ENCODE measurements at places on chromosomes 13 and 19. TPM values are rescaled to one million over a fixed set of nuclear protein-coding genes. Genes with fewer than 3 reads are reported as not detected.
A peak's percentile ranks its signal among the peaks of the same experiment; 100 is the strongest.

- DNase-seq: no peak
Measured at GRCh38 chr13:100594731-100595130, 6.1 kb upstream of the GGACT start.

- DNase-seq: no peak
Measured at GRCh38 chr13:20401531-20401930, 124.1 kb downstream of the CRYL1 start.

- no peak for DNase-seq
Measured at GRCh38 chr19:10701955-10702525, 801 bp downstream of the QTRT1 start.

DNA sequence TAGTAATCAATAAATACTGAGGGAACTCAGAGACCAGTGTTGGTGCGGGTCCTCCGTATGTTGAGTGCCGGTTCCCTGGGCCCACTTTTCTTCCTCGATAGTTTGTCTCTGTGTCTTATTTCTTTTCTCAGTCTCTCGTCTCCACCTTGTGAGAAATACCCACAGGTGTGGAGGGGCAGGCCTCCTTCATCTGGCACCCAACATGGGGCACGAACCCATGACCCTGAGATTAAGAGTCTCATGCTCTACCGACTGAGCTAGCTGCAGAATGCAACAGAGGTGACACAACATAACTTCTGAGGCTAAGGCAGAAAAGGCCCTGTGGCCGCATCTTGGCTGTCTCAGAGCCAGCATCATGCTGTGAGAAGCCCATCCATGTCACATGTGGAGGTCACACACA is 5.3 kb upstream of the ZNF613 start:
- no peak for DNase-seq

DNA sequence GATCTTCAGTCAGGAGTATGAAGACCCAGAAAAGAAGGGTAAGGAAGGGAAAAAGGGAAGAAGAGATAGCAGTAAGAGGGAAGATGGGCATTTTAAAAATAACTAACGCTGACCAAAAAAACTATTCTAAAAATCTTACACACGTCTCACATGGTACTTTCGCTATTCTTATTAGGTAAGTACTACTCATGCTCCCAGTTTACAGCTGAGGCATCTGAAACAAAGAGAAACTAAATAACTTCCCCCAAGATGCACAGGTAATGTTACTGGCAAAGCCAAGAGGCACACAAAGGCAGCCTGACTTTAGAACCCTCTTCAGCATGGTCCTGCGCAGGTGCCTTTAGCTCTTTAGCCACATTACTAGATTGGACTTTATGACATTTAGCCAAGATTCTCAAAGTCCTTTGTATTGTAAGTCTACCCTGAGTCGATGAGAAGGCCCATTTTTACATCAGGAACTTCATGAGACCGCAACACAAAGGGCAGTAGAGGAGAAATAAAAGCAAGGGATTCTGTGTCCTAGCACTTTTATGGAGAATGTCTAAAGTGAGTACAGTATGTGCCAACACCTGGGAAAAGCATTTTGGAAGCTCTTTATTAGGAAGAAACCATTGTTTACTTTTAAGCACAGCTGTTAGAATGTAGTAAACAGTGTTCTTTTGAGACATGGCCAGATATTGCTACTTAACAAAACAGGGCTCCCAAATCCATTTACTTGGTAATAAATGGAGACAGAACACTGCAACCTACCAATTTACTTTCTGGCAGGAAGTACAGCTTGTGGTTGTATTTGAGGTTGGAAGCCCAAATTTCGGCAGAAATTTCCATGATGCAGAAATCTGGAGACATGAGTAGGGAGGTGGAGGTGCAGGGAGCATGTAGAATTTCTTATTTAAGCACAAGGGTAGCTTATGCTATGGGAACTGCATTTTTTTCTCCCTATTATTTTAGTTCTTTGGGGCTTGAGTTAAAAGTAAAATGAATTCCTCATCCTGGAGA is 250.7 kb downstream of the KCTD12 start:
- DNase-seq: no peak

- DNase-seq: no peak
Measured at GRCh38 chr13:48707405-48707804, 53.7 kb downstream of the CYSLTR2 start.

DNA sequence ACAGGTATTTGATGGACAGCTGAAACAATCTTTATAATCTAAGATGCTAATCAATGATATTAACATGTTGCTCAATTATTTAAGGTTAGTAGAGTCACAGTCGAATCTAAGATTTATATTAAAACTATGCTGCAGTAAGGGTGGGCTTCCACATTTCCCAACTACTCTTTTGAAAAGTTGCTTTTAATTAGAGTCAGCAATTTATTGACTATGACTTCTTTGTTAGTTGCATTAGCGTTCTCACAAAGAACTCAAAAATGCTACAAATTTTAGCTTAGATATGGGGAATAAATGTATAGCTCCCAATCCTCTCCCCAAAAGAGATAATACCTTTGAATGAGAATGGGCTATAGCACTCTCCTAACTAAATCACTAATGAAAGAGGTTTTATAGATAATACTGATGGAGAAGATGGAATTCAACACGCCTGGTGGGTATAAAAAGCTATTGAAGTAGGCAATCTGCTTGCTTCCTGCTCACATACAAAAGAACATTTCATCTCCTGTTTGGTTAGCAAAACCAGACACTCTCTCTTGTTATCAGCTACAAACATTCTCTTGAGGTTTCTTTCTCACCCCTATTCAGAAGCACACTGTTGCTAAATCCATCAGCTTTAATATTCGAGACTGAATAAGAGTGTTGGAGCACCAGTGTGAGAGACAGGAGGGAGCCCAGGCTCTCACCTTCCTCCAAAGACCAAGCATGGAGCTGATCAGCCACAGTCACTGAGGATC is 2.4 kb upstream of the FLT1 start:
- DNase-seq: no peak

- peak; percentile 47 for DNase-seq
Measured at GRCh38 chr13:45781553-45782326, 69.8 kb downstream of the SIAH3 start.

- DNase-seq: no peak
Measured at GRCh38 chr13:76131551-76131950, 495.4 kb downstream of the LMO7 start.

DNA sequence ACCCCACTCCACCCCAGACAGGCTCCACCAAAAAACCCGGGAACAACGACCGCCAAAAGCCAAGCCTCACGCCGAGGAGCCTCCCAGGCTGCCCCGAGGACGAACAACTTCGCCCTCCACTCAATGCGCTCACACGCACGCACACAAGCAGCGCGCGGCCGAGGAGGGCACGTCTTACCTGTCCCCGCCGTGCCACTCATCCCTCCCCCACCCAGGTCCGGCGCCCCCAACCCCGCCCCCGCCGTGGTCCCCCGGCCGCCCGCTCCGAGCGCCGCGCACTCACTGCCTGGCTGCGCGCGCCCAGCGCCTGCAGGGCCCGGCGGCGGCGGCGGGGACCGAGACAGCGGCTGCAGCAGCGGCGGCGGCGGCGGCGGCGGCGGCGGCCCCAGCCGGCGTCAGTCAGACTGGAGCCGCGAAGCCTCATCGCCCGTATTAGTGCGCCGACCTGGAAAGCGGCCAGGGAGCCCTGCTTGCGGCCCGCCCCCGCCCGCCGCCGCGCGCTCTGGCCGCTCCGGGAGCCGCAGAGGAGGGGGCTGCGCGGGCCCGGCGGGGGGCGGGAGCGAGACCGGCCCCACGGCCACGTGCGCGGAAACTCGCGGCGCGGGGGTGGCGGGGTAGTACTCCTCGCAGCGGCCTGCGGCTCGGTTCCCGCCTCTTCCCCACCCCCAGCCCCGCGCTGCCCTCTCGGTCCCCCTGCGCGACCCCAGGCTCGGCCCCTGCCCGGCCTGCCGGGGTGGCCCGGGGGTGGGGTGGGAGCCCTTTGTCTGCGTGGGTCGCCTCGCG is at the start of gene SMAD9:
Gene SMAD9 (minus strand): TSS at position 406 of the 783 bp plus-strand sequence. CDS start 40,549 bp downstream, outside the sequence.
- DNase-seq: peak; percentile 33

DNA sequence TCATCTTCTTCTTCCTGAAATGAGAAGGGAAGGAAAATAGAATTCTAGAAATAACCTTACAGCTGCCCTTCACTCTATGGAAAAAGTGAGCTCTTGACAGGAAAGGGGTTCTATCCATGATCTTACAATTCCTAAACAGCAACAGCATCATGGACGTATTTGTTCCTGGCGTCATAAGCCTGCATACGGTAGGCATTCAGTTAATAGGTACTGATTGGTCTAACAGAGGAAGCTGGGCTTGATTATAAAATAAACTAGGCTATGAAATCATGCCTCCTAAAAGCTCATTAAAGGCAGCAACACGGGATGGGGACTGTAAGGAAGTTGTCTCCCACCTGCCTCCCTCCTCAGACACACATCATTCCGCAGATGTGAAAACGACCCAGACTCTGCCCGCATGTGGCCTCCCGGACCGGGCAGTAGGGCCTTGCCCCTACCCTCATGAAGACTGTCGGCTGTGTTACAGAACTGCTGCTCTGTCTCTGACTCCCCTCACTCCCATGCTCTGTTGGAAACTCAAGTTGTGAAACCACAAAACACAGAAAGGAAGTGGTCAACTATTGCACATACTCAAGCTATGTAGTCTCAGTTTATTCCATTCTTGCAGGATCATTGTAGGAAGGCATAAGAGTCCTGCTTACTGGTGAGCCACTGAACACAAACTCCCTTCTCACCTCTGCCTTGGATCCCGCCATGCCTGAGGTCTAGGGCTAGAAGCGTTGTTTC is 129.8 kb downstream of the DLEU7 start:
- peak; percentile 83 for DNase-seq

- no peak for DNase-seq
Measured at GRCh38 chr19:23983406-23983805, 68.7 kb downstream of the ZNF726 start.

DNA sequence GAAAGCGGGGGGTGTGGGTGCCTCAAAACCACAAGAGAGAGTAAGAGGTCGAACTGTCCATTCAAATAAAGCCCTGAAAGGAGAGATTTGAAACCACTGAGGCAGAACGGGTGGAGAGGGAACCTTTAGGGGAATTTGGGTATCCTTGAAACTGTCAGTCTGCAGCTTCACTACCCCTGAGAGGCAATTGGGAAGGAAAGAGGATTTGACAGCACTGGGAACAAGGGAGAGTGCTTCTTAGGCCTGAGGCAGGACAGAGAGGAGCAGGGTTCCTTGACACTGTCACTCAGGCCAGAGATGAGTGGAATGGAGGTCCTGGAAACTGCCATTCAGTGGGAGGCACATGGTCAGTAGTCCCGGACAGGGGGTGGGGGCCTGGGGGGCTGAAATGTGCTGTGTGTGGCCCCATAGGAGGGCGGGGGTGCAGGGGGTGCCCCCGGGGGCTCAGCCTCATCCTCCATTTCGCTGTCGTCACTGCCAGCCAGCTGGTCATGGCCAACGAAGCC is 5.0 kb downstream of the GFY start:
- no peak for DNase-seq

DNA sequence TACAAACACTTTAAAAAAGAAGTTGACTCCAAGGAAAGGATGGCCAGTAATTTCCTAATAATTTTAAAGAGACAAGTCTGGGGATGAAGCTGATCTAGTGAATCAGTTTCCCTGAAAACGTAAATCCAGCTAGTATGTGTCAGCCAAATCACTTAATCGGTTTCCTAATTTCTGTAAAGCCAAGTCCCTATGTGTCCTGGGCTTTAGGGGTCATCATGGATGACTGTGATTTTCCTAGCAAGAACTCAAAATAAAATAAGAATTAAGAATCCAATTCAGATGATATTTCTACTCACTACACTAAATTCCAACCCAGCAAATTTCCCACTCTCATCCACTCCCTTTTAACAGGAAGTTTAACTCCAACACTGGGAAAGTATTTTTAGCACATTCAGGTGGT is 35.9 kb downstream of the ELF1 start:
- DNase-seq: no peak

GRCh38 chr19:12994701-12995595 is at the start of gene NFIX:
TSS of gene NFIX (plus strand) at chr19:12995475. CDS start at chr19:12995838, 363 bp downstream.
- peak; percentile 37 for DNase-seq

DNA sequence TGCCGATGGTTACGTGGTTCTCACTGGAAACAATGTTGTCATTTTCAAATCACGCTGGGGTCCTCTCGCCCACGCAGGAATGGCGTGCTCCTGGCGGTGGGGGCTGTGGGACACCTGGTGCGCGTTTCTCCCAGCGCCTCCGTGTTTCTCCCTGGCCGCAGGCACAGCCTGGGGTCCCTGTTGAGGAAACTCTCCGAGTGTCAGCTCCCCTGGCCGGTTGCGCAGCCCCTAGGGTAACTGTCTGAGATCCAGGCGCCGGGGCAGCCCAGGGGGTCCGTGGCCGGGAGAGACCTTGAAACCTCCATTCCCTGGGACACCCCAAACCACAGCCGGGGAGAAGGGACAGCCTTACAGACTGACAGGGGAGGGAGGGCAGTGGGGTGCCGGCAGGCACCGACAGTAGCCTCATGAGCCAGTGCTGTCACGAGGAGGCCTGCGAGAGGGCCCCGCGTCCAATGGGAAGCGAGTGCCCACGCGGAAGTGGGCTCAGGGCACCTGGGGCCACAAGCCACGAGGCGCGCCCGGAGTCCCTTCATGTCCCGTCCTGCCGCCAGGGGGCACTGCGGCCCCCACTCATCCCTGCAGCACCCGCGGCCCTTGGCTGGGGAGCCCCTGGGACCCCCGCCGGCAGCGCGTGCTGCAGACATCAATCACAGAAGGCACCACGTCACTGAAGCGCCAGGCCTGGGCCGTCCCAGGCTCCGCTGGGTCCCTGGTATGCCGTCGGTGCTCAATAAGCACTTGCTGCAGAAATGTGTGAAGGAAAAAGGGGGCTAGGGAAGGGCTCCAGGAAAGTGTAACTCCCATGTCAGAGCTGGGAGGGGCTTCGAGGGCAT is 9.5 kb downstream of the ADAMTSL5 start:
- no peak for DNase-seq

DNA sequence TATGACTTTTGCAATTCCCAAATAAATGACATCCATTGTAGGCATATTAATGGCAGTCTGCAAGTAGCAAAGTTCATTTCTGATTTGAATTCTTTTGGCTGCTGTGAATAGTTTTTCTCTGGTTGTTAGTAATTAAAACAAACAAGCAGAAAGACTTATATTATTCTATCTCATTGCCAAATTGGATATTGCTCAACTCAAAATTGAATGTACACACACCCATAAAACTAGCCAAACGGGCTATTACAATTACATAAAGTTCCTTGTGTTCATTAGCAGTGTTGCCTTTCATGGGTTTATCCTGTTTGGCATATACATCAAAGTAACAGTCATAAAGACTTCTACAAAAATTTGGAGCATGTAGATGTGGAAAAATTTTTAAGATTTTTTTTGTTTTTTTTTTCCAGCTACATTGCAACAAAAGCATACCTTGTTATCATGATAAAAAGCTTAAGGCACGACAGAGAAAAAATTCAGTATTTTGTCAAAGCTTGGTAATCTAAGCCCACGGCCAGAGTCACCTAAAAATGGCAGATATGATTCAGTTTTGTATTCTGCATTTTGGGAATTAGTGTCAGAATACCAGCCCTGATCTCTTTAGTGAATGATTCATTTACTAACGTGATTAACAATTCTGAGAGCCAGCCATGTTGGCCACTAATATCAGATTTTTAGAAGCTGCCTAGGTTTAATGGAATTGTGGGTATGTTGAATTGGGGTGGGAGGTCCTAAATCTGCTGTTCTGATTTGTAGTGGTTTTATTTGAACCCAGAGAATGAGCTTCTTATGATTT is 108.4 kb downstream of the KLF5 start:
- no peak for DNase-seq

Gene CGB5
- 3.3 TPM for total RNA-seq

Gene BST2
- 396 TPM for total RNA-seq

Gene ZNF20
- 6.9 TPM for total RNA-seq

Gene NBEA
- total RNA-seq: 2.0 TPM

Gene ZNF561
- total RNA-seq: 18.4 TPM

Gene ZNF71
- 11.5 TPM for total RNA-seq

Gene IGFL2
- total RNA-seq: not detected
